ENCODE measurements at places on chromosomes 7 and 10. TPM values are rescaled to one million over a fixed set of nuclear protein-coding genes. Genes with fewer than 3 reads are reported as not detected.

The LBX1 gene
- not detected for total RNA-seq

The WNT2 gene
- not detected for total RNA-seq

DNA sequence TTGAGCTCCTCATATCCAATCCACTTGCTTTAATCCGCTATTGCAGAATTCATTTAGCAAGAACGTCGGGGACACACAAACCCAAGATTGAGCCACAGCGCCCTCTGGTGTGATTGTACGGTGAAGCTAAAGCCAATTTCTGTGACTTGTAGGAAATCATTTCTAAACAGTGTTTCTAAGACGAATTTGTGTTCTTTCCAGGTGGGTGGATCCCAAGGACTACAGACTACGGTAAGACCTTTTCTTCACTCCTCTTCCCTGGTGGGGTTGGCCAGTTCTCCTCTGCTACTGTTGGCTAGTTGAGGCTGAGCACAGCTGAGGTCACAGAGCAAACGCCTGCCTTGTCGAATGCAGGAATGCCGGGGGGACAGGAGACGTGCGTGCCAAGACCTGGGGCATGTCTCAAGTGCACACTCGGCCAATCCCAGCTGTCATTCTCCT lies 5.2 kb downstream of the DMBT1 start:
- H3K36me3 ChIP-seq: peaks cover 6% of the 10 kb centered on the region
- H3K27ac ChIP-seq: no peak overlapping the region
- DNase-seq: peak; percentile 46
- peaks cover 20% of the 10 kb centered on the region for H3K4me1 ChIP-seq

DNA sequence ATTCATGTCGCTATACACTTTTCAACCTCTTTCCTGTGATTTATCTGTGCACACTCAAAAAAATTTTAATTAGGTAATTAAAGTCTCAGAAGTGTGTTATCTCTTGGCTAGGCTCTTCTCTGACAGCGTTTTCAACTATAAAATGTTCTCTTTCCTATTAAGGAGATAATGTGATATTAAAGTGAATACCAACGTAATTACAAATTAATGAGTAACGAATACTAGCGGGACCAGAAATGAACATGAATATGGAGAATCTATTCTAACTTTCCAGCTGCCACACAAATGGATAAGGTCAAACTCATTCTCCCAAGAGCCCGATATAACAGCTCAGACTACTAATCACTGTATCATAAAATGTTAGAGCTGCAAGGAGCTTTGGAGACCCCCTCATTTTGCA lies 12.0 kb downstream of the COL1A2 start:
- peaks cover 31% of the 10 kb centered on the region for H3K27me3 ChIP-seq
- H3K27ac ChIP-seq: no peak overlapping the region
- H3K4me1 ChIP-seq: no peaks in the 10 kb centered on the region
- H3K4me3 ChIP-seq: no peak overlapping the region
- no peaks in the 10 kb centered on the region for H3K36me3 ChIP-seq
- DNase-seq: no peak

DNA sequence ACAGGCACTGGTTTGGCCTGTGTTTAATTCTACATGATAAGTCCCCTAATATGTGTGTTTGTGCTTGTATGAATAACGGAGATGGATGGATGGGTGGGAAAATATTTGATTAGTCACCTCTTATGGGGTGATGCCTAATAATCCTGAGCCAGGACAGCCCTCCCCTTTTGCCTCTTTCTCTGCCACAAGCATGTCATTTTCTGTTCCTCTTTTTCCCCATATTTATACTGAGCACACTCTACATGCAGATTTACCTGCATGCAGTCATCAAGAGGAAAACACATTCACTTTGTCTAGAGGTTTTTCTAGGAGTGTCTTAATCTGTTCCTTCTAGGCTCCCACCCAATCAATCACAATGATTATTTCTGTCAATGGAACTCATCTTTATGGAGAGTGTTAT lies 111.6 kb upstream of the TBX20 start:
- no peak overlapping the region for H3K4me3 ChIP-seq
- H3K27me3 ChIP-seq: peaks cover 28% of the 10 kb centered on the region
- H3K27ac ChIP-seq: no peak overlapping the region
- no peak for DNase-seq
- H3K4me1 ChIP-seq: no peaks in the 10 kb centered on the region
- H3K36me3 ChIP-seq: no peaks in the 10 kb centered on the region

GRCh38 chr10:77606751-77607150 lies 30.9 kb downstream of the KCNMA1 start:
- H3K4me3 ChIP-seq: no peak overlapping the region
- no peak overlapping the region for H3K27ac ChIP-seq
- no peaks in the 10 kb centered on the region for H3K36me3 ChIP-seq
- H3K27me3 ChIP-seq: peaks cover 55% of the 10 kb centered on the region

DNA sequence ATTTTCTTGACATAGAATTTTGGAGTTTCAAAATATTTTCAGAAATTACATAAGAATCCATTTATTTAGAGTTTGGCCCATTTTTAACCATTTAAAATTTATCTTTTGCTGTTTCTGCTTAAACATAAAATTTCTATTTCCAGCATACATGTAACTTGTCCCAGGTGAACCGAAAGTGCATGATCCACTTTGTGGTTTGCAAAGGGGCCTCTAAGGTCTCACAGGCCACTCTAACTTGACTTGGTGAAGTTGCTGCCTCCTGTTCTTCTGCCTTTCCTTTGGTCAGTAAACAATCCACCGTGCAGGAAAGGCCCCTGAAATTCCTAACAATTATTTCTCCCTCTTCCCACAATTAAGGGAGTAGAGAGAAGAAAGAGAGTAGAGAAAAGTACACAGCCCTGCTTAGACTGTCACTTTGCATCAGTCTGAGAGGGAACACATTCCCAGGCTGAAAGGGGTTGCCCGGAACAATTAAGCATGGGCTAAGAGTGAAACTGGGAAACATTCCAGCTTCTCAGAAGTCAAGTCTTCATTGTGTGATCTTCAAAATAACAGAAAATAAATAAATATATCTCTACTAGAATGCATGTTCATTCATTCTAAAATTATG lies 79.5 kb upstream of the SEMA3A start:
- no peaks in the 10 kb centered on the region for H3K27me3 ChIP-seq
- H3K36me3 ChIP-seq: no peaks in the 10 kb centered on the region
- no peak overlapping the region for H3K27ac ChIP-seq
- H3K4me1 ChIP-seq: no peaks in the 10 kb centered on the region
- no peak for DNase-seq

- peaks cover 30% of the 10 kb centered on the region for H3K4me1 ChIP-seq
- no peaks in the 10 kb centered on the region for H3K27me3 ChIP-seq
- H3K27ac ChIP-seq: no peak overlapping the region
- DNase-seq: no peak
- H3K36me3 ChIP-seq: peaks cover 2% of the 10 kb centered on the region
Measured at GRCh38 chr10:35503578-35503977, 101.6 kb upstream of the GJD4 start.

DNA sequence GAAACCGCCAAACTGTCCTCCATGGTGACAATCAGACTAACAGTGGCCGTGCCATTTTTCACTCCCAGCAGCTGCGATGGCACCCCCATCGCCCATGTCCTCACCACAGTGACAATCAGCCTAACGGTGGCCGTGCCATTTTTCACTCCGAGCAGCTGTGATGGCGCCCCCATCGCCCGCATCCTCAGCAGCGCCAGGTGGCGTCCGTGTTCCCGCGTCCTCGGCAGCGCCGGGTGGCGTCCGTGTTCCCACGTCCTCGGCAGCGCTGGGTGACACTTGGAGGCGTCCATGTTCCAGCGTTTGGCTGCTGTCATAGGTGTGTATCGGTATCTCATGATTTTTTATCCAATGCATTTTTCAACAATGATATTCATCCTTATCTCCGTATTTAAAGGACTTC lies 267.3 kb downstream of the PTPRN2 start:
- no peak overlapping the region for H3K27ac ChIP-seq
- no peak overlapping the region for H3K4me3 ChIP-seq
- no peaks in the 10 kb centered on the region for H3K36me3 ChIP-seq
- no peak for DNase-seq
- H3K27me3 ChIP-seq: peaks cover 6% of the 10 kb centered on the region

GRCh38 chr7:47488969-47489342 lies 93.0 kb downstream of the TNS3 start:
- no peaks in the 10 kb centered on the region for H3K36me3 ChIP-seq
- H3K4me3 ChIP-seq: no peak overlapping the region
- no peak overlapping the region for H3K27ac ChIP-seq
- no peaks in the 10 kb centered on the region for H3K4me1 ChIP-seq

DNA sequence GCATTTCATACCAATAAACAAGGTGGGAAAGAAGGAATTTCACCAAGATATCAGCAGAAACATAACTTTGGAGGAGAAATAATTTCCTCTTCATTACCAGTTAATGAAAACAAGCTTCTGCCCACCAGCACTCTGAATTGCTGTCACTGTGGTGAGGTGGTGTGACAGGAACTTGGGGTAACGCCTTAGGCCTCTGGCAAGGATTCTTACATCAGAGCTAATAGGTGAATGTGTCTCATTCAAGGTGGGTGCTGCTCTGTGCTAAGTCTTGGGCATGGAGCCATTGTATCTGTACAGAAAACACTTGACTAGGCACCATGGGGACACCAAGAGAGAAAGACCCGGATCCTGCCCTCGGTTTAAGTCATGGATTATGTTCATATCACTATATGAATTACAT lies 8.3 kb upstream of the LOXL4 start:
- H3K27ac ChIP-seq: no peak overlapping the region
- no peaks in the 10 kb centered on the region for H3K36me3 ChIP-seq
- no peak for DNase-seq
- no peaks in the 10 kb centered on the region for H3K4me1 ChIP-seq
- H3K27me3 ChIP-seq: peaks cover 26% of the 10 kb centered on the region
- no peak overlapping the region for H3K4me3 ChIP-seq

DNA sequence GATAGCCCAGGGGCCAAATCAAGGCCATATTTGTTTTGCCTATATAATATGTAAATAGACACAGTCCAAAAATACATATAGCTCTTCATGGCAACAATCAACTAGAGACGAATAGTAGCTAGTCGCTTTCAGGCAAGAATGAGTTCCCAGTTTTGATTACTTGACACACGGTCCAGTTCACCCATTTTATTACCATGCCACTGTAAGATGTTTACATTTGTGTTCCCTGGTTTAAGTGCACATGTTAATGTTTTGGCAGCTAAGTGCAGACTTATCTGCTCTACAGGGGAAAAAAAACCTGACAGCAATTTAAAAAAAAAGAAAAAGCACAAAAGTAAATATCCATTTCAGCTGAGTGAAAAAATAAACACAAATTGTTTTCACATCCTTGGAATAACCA lies 213.1 kb downstream of the TPK1 start:
- H3K4me1 ChIP-seq: no peaks in the 10 kb centered on the region
- DNase-seq: no peak
- H3K27me3 ChIP-seq: no peaks in the 10 kb centered on the region

- no peaks in the 10 kb centered on the region for H3K36me3 ChIP-seq
- H3K4me1 ChIP-seq: peaks cover 7% of the 10 kb centered on the region
- no peak overlapping the region for H3K27ac ChIP-seq
- H3K4me3 ChIP-seq: no peak overlapping the region
- DNase-seq: no peak
Measured at GRCh38 chr10:31765541-31765940, 163.1 kb downstream of the ARHGAP12 start.

- H3K36me3 ChIP-seq: peaks cover 10% of the 10 kb centered on the region
- no peaks in the 10 kb centered on the region for H3K27me3 ChIP-seq
- peak overlapping the region; percentile 97 for H3K4me3 ChIP-seq
Measured at GRCh38 chr7:130954918-130955564, 221.0 kb upstream of the KLF14 start.

DNA sequence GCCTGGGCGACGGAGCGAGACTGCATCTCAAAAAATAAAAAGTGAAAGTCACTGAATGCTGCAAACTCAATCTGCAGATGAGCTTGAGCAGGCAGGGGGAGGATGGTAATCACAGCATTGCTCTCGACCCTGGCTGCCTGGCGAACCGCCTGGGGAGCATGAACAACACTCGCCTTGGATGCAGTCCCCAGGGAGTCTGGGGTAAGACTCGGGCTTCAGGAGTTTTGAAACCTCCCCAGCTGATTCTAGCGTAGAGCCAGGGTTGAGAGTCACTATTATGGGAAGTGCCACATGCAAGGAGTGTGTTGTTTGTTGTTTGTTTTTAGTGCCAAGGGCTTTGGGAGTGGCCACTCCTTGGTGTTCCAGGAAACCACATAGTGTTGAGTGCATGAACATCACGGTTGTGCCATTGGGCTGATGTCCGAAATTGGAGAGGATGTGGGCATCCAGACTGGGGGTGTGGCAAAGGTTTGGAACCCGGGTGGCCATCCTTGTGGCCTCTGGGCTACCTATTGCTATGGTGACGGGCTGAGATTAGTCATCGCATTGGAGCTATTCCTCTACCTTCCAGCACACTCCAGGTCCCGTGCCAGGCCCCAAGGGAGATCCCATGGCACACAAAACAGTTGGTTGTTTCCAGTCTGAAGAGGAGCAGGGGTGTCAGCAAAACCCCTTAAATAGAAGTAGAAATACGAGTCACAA lies 92.6 kb downstream of the RGS10 start:
- no peaks in the 10 kb centered on the region for H3K27me3 ChIP-seq
- DNase-seq: no peak
- H3K4me3 ChIP-seq: no peak overlapping the region

DNA sequence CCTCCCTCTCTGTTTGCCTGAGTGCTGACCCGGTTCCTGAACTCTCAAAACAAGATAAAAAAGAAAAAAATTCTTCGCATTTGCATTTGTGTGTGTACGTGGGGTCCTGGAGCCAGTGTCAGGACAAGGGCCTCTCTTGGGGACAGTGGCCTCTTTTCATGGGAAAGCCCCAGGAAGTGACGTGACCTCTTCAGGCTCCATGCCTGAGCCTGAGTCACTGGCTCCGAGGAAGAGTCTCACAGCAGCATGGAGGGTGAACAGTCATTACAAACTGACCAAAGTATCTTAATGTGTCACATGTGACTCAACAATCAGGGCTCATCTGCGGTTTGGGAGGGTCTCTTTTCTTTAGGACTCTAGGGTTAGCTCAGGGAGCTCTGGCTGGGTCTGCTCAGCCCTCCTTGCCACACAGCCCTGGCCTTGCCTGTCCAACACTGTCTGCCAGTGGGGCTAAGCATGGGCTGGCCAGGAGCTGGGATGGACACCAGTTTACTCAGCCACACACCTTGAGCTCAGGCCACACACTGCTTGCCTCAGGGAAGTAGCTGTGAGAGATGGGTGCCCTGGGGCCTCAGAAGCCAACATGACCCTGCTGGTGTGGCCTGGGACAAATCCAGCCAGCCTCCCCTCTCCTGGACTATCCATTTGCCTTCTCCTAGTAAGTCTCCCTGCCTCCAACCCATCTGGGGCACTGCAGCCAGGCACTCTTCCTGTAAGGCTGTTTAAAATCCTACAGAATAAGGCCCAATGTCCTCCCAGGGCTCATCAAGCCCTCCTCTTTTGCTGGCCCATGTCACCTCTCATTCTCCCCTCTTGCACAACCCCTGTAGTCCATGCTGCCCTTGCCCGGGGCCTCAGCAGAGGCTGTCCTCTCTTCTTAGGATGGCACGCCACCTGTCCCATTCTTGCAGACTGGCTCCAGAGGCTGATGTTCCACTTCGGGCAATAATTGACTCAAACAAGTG lies 10.5 kb downstream of the TMEM273 start:
- H3K4me1 ChIP-seq: peaks cover 60% of the 10 kb centered on the region
- peak overlapping the region; percentile 75 for H3K4me3 ChIP-seq
- peak overlapping the region; percentile 97 for H3K27ac ChIP-seq
- DNase-seq: no peak
